Astrocyte of the spinal cord (primary cell): ENCODE measurements at places on chromosomes 5 and 9.

DNA sequence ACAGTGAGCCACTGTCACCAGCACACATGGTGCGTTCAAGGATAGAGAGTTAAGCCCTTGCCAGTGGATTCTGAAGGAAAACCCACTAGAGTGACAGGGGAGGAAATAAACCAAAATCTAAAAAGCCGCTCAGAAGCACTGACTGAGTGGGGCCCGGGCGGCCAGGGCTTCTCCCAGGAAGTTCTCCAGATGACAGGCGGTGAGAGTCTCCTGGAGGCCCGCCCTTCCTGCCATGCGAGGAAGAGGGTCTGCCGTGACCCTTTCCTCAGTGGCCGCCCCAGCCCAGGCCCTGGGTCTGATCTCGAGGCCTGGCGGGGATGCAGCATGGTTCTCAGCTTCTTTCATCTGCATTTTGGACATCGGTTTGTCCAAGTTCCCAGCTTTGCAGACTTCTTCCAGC lies 14.9 kb downstream of the OLFM1 start:
- DNase-seq = no peak

GRCh38 chr5:112691758-112692157 lies 45.9 kb upstream of the APC start:
- DNase-seq = no peak

- no peak for DNase-seq
These were observed 226.2 kb upstream of the KLF4 start for GRCh38 chr9:107715740-107716139.

DNA sequence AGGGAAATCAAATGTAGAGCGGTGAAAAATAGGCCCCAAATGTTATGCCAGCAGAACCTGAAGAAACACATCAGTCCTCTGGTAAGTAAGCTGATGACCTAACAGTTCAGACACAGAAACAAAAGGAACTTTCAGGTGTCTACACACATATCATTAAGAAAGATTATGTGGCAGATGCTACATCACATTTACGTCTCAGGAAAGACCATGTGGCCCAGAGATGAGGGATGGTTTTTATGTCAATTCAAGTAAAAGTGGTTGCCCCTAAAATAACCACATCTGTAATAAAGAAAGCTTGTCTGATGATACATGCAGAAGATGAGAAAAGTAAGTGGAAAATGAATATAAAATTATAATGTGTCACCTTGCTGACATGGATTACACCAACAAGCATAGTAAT lies 31.4 kb downstream of the GNAQ start:
- no peak for DNase-seq

GRCh38 chr5:53355316-53355715 lies 125.1 kb upstream of the FST start:
- DNase-seq = peak; percentile 79

DNA sequence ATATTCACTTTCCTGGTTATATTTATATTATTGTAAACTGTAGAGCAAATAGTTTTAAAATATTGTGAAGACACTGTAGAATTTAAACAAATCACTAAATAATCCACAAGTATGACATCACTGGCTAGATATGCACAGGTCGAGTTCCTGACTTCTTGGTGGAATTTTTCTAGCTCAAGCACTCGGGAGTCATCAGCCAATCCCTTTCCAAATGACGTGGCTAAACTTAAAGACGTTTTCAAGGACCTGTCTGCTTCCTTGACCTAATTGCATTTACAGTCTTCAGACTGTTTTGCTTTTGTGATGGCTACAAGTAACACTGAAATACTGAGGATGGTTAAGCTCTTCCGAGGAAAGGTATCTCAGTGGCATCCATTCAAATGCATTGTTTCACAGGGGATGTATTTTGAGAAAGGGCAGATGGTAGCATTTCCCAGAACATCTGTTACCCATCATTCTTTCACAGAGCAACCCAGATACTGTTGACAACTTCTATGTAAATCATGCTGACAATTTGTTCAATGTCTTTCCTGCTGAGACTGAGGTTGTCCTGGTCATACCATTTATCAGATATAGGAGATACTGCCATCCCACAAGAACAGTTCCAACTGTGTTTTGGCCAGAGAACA lies 262.8 kb downstream of the CDH10 start:
- peak; percentile 13 for DNase-seq

DNA sequence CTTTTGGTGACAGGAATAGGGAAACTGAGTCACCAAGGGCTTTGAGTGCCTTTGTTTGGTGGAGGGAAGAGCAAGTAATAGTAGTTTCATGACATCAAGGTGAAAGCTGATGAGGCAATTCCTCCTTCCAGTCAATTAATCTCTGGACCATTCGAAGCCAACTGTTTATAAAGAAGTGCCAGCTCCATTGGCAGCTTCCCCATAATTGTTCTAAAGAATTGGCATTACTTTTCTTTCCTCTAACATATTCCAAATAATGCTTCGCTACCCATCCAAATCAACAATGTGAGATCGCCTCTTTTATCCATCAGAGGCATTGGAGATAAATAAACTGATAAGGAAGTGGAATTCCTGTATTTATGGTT lies 132.4 kb downstream of the NPR3 start:
- no peak for DNase-seq

DNA sequence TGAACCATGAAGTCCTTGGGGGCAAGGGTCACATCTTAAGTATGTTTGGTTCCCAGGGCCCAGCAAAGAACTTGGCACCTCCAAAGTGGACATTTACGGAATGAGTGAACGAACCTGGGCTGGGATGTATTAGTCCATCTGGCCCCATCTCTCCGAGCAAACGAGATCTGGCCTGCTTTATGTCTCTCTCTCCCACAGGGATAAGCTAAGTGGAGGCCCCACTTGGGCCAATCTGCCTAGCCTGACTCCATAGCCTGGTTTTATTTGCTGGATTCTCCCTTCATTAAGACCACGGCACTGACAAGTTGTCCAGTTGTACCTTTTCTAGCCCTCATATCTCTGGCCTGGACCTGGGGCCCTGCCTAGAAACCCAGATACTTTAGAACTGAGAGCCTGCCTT lies 2.1 kb downstream of the TTLL11 start:
- no peak for DNase-seq

DNA sequence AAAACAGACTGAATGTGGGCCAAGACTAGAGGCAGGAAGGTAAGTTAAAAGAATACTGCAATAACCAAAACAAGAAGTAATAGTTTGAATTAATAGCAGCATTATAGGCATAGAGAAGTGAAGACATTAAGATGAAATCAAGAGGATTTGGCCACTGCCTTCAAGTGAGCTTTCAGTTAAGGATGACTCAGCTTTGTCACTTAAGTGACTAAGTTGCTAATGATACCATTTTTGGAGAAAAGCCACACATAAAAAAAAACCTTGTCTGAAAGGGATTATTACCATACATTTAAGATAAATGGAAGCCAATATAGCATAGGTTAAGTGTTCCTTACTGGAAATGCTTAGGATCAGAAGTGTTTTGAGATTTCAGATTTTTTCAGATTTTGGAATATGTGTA lies 57.0 kb downstream of the ECPAS start:
- peak; percentile 54 for DNase-seq

GRCh38 chr5:136113606-136114005 lies 19.0 kb upstream of the SMAD5 start:
- DNase-seq = no peak

- no peak for DNase-seq
These were observed 153.1 kb downstream of the DROSHA start for GRCh38 chr5:31378838-31379237.

GRCh38 chr5:134503088-134503936 lies 22.2 kb upstream of the JADE2 start:
- peak; percentile 99 for DNase-seq

DNA sequence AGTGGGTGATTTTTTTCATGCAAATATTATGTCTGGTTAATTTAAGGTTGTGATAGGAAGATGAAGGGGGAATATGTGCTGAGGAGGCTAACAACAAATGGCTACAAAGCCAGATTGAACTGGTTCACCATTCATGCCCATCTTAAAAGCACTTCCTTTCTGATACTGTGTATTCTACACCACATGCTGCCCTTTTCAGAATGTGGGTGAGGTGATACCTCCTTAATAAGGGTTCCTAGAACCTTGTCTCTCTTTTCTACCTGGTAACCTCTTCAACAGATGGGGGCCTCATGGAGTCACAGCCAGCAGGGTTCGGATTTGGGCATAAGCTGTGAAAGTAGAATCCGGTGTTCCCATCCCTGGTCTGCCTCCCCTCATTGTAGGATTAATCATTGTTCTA lies 1064.0 kb upstream of the SEMA6A start:
- DNase-seq = no peak

GRCh38 chr5:3599226-3600105 lies 3.8 kb downstream of the IRX1 start:
- DNase-seq = peak; percentile 47

- no peak for DNase-seq
These were observed 518.5 kb downstream of the NR2F1-AS1 start for GRCh38 chr5:93062548-93062947.

GRCh38 chr9:98854266-98854665 lies 46.8 kb downstream of the GALNT12 start:
- peak; percentile 31 for DNase-seq

DNA sequence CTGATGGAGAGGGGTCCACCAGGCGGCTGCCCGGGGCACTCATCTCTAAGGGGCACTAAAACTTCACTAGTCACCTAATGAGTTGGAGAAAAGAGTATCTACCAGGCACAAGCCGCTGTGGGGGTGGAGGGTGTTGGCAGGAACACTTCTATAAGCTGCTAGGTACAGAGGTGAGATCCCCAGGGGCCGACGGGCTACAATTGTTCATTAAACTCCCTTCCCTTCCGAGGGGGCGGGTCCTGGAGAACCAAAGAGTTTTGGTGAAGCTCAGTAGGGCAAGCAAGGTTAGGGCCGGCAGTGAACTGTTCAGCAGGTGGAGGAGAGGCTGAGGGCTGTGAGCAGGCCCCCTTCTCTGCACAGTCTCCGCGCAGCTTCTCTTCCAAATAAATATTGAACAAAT lies 78.7 kb upstream of the ARAP3 start:
- no peak for DNase-seq

GRCh38 chr5:17359451-17360011 lies 138.5 kb upstream of the TAF11L2 start:
- DNase-seq = peak; percentile 69

DNA sequence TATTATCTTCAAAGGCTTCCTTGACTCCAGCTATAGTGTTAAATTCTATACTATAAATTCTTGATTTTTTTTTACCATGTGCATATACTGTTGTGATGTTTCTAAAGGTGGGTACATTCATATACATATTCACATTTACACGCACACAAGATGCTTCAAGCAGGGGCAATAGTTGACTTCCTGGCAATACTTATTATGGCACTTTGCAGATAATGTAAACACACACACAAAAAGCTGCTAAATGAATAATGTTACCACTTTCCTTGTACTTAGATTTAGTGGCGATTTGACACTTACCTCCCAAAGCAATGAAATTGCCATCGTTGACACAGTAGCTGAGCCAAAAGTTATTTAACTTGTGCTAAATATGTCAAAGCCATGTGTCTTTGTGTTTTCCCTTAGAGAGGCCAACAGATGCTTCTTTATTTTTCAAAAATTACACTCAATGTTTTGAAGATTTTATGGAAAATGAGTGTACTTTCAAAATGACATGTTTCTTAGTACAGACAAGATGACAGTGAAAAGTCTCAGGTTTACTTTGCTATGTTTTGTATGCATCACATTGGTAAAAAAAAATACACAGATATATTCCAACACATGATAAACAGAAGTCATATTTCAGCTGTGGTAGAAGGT lies 12.2 kb upstream of the ERAP2 start:
- no peak for DNase-seq

DNA sequence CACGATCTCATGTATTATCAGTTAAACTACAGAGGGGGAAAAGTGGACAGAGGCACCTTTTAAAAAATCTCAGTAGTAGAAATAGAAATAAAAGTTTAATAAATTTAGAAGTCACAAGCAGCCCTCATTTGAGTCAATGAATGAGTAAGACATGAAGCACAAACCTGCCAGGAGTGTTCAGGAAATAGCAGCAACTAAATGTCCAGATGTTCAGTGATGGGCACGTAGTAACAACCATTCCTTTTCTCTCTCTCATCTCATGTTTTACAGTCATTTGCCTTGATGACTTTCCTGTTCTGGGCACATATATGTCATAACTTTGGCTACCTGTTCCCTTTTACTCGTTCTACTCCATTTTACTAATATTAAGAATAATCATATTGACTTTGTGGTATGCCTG lies 17.7 kb downstream of the ISOC1 start:
- no peak for DNase-seq

DNA sequence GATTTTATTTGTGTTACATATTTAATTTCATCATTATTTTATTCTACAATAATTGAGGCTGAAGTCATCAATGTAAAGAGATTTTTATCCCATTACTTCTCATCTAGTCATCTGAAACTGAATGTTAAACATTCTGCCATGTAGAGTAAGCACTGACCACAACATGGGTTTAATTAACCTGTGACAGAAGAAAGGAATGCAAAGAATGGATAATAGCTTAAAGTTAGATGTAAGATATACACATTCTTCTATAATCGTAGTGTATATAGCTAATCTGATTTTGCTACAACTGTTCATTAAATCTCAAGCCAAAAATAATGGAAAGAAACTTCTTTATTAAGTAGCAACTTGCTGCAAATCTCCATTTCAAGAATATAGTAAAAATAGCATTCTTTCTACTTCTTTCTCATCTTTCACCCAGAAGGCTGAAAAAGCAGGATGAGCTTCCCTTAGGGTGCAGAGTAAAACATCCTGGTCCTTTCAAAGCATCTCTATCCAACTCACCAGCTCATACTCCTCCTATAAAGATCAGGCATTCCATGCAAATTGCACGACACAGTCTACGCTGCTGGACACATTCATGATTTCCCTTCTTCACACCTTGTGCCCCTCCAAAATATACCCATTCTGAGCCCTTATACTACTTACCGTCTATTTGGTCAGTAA lies 115.2 kb downstream of the EFNA5 start:
- DNase-seq = peak; percentile 49
